ENCODE measurements at places on chromosomes 6 and 20.

- DNase-seq, result no peak
Observed at GRCh38 chr6:45480752-45481415, 103.2 kb upstream of the SUPT3H start.

- no peak for DNase-seq
Observed at GRCh38 chr20:63126876-63127699, 88.8 kb downstream of the YTHDF1 start.

- no peak for DNase-seq
Observed at GRCh38 chr6:69061066-69061465, 426.0 kb downstream of the ADGRB3 start.

DNA sequence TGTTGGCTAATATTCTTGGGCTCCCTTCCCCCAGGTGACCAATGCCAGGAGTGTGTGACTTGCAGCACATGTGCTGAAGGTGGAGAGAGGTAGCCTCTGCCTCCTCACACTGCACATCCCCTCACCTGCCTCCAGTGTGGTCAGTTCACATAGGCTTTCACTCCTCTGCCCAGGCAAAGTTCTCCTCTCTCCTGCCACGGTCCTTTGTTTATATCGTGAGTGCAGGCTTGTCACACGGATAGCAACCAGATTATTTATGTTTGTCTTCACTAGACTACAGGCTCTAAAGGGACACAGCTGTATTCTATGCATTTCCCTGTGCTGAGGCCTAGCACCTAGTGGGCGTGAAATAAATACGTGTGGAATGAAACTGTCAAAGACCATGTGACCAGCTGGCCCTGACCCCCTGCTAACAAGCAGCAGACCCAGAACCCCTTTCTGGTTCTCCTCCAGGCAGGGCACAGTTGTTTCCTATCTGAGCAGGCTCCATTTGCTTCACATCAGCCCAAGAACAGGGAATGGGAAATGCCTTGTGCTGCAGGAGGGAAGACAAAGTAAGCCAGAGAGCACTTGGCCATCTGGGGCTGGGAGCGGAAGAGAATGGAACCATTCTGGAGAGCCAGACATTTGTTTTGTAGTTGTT lies 42.3 kb downstream of the UNC5CL start:
- no peak for DNase-seq

DNA sequence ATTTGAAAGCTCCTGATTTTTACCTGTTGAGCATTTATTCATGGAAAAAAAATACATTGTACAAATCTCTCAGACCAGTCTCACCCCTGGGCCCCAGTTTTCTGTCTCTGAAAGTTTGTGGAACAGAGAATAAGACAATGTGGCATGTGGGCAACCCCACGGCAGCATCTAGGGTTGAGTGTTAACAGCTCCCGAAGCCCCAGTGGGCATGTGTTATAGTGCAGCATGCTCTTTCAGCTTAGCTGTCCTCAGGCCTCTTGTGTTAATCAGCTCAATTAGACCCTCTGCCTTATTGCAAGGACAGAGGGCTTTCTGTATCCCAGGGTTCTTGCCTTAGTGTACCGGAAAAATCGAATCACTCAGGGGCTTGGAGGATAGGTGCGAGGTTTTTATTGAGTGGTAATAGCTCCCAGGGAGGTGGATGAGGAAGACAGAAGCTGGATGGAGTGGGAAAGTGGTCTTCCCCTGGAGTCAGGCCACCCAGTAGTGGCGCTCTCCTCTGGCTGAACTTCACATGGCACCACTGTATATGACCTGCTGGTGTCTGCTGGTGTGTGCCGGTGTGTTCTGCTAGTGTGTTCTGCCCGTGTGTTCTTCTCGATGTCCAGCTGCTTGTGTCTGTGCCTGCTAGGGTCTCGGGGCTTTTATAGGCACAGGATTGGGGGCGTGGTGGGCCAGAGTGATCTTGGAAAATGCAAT lies 382.8 kb downstream of the EPM2A start:
- DNase-seq, result no peak

Measured in left cardiac atrium (tissue), 4 donors.